Activated gamma-delta T cell (primary cell): ENCODE measurements at places on chromosomes 4 and X.

GRCh38 chr4:189202869-189203271 is 737.8 kb upstream of the FRG1 start:
- DNase-seq = no peak

DNA sequence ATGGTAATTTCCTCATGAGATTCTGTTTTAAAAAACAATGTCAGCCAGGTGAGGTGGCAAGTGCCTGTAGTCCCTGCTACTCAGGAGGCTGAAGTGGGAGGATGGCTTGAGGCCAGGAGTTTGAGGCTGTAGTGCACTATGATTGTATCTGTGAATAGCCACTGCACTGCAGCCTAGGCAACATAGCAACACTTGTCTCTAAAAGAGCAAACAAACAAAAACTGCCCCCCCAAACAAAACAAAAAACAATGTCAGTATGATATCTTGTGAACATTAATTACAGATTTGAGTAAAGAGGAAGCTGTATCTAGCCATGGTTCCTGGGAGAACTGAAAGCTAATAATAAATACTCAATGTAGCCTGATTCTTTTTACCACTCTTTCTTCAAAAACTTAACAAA is 6.8 kb upstream of the MSL3 start:
- no peak for DNase-seq

- DNase-seq = no peak
These were observed 166.4 kb upstream of the SFRP2 start for GRCh38 chr4:153955327-153955726.

- DNase-seq = no peak
These were observed 503.2 kb upstream of the CTSO start for GRCh38 chr4:156456830-156457229.

DNA sequence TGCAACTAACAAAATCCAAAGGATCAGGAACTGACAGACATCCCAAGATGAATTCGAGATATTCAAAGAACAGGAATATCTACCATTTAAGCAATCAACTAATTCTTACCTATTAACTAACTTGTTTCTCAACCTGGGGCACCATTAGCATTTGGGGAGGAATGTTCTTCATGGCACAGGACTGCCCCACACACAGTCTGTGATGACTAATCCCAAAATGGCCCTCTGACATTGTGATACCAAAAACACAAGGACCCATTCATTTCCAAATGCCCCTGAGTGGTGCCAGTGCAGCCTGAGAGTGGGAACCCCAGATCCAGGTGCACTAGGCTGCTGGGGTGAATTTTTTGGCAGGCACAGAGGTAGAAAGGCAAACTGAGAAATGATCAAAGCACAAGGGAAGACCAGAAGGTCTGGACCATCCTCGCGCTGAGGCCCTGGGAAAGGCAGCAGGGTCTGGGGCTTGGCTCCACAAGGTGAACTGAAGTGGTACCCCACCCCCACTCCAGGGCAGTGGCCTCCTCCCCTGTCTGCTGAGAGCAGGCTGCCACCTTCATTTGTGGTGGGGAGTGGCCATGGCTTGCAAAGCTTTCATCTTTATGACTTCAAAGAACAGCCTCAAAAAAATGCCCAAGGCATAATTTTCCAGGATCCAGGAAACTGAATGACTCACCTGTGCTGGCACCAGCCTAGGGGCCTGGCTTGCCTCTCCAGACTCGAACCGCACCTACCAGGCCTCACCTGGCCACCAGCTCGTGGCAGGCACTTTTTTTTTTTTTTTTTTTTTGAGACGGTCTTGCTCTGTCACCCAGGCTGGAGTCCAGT is 122.4 kb downstream of the BCOR start:
- no peak for DNase-seq

- no peak for DNase-seq
These were observed 134.4 kb upstream of the JADE1 start for GRCh38 chr4:128675083-128675482.

DNA sequence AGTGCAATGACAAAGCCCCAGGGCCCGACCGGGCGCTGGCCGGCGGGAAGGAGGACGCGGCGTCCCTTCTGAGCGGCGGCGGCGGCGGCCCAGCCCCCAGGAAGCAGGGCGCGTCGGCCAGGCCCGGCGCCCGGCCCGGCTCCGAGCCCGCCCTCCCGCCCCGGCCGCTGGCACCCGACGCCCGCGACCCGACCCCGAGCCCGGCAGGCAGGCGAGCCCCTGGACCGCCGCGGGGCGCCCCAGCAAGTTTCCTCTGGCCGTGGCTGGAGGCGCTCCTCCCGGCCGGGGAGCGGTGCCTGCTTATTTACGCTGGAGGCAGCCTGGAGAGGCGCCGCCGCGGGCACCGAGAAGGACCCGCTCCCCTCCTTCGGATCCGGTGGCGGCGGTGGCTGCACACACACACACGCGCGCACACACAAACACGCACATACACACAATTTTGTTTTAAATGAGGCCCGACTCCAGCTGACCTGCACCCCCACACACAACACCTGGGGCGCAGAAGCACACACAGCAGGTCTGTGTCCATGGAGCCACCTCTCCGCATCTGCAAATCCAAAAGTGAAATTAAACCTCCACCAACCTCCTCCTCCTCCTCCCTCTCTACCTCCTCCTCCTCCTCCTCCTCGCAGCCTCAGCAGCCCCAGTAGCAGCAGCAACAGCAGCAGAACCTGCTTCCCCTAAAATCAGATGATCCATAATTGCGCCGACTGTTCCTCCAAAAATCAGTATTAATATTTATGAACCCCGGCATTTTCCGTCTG is 669 bp downstream of the IRF2 start:
- peak; percentile 18 for DNase-seq

GRCh38 chrX:106963111-106963510 is 36.9 kb downstream of the MORC4 start:
- no peak for DNase-seq

DNA sequence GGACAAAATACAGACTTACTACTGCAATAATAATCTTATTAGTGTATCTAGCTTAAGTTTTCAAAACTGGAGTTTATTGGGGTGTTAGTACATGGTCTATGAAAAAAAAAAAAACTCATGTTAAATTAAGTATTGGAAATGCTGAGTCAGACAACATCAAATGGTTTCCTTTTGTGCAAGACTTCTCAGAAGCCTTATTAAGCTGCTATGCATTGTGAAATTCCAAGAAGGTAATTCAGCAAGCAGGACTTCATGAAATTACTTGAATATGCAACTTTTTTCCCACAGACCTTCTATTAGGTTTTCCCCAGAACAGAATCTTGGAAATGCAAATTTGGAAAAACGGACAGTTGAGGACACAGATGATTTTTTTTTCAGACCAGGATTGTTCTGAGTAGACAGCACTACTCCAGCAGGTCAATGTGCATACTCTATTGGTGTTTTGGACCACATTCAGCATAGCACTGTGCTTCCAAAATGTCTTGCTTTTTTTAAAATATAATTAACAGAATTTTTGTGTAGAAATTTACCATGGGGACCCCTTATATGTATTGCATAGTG is 568.8 kb upstream of the TENM3 start:
- DNase-seq = no peak

- DNase-seq = no peak
These were observed 754.1 kb downstream of the PCDH7 start for GRCh38 chr4:31474221-31474620.

DNA sequence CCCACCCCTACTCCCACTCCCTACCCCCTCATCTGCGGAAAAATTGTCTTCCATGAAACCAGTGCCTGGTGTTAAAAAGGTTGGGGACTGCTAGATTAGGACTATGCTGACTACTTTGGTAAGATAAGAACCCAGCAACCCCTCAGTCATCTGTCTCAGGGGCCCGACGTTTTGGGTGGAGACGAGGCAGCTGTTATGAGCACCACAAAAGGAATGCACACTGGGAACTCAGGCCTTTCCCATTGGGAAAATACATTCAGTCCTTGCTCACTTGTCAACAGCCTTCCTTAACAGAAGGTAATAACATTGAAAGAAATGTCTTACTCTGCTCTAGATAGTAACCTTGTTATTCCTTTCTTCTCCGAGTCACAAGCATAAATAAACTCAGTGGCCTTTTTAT is 310.8 kb downstream of the AFF2 start:
- no peak for DNase-seq

DNA sequence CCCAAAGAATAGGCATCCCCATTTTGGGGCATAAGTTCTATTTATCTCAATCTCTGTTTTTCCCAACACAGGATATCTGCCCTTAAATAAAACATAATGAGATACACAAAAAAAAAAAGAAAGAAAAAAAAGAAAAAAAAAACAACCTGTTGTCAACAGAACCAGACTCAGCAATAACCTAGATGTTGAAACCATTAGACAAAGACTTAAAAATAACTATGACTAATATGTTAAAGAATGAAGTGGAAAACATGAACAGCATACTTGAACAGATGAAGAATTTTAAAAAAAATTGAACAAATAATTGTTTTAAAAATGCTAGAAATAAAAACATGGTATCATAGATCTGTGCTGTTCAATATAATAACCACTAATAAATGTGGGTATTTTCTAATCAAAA is 93.4 kb upstream of the RXFP1 start:
- DNase-seq = no peak

DNA sequence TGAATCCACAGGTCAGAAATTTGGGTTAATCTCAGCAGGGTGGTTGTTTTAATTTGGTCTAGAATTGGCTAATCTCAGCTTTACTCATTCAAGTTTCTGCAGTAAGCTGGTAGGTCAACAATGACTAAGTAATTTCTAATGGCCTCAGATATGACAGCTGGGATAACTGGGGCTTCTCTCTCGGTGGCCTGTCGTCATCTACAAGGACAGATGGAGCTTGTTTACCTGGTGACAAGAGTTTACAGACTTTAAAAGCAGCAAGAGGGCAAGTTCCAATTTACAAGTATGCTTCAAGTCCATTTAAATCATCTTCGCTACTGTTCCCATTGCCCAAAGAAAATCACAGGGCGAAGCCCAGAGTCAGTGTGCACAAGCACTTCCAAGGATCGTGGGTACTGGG is 453.9 kb downstream of the PDHA2 start:
- DNase-seq = no peak

- DNase-seq = no peak
These were observed 101.2 kb downstream of the ZNF674 start for GRCh38 chrX:46444011-46444410.

- DNase-seq = no peak
These were observed 91.5 kb upstream of the PPARGC1A start for GRCh38 chr4:23981328-23981727.

DNA sequence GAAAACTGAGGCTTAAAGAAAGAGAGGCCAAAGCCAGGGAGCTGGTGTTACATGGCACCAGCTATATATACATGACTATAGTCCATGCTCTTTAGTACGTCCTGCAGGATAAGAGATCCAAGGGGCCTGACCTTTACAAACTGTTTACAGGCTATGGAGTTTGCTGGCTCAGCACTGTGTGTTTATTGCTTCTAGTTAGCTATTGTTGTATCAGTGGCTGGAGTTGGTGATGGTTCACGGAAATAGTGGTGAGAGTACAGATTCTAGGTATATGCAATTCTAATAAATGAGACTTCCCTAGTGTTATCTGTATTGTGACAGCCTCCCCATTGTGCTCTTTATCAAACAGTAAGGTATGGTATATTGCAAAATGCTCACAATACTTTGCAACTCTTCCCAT is 46.5 kb downstream of the REPS2 start:
- DNase-seq = no peak

GRCh38 chr4:24849756-24850155 is 54.4 kb downstream of the SOD3 start:
- DNase-seq = no peak

- no peak for DNase-seq
These were observed 141.3 kb upstream of the FTHL17 start for GRCh38 chrX:31212856-31213748.

DNA sequence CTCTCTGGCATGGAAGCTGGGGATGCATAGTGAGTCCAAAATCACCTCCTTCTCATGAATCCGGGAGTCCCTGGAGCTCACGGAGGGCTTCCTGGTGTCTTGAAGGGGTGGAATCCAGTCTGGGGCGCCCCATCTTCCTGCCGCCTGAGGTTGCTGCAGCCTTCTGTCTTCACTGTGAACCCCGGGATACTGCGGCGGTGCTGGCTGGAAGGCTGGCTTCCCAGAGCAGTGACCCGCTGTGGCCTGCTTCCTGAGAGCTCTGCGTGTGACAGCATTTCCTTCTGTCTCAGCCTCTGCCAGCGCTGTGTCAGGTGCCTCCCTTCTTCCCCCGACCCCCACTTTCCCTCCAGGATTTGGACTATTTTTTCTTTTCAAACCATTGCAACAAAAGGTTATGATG is 98.8 kb upstream of the STOX2 start:
- DNase-seq = no peak

DNA sequence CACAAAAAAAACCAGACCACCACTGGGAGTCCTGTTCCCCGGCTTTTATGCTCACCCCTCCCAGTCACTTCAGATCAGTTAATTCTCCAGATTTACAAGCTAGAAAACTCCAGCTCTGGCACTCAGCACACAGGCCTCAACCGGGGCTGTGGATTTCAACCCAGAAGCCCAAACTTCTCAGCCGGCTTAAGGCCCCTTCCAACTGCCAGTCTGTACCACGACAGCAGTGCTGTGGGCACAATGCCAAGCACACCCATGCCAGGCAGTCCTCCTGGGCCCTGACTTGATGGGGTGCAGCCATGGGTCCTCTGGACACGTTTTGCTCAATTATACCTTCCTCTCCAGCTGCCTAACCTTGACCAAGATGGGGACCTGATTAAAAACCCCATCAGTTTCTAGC is 12.2 kb downstream of the SOD3 start:
- no peak for DNase-seq

DNA sequence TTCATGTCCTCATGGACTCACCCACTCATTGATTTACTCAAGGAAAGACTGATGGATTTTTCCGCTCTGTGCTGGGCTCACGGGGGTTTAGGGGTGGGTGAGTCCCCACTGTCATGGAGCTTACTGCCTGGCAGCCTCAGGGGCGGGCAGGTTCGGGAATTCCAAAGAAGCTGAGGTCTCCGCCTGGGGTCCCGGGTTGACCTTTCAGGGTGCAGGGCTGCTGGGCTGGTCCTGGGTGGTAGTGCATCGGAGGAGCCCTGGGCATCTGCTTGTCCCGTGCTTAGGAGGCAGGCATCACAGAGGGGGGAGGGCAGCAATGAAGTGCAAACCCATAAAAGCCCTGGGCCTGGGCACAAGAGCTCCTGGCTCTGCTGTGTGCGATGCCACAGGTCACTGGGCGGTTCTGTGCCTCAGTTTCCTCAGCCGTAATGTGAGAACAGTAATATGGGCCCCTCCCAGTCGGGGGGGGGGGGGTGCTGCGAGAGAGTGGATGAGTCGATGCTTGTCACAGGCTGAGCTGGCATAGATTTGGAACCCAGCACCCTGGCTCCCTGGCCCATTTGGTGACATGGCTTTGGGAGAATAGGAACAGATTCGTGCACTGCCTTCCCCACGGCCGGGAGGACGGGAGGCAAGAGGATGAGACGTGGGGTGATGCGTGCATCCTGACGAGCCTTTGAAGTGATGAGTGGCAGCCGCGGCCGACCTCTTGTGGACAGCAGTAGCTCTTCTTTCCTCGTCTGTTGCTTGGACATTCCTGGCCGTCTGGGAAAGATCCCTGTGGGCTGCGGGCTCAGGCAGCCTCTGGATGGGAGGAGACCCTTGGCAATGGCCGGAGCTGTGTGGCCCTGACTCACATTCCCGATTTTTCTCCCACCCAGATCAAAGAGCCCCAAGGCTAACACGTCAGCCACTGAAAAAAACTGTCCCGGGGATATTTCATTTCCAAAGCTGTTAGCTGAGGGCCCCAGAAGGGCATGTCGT is 42.0 kb downstream of the PSAPL1 start:
- DNase-seq = no peak

- no peak for DNase-seq
These were observed 461.8 kb upstream of the PRKX start for GRCh38 chrX:4175221-4175620.

- DNase-seq = no peak
These were observed 912.1 kb upstream of the GRIA3 start for GRCh38 chrX:122272011-122272410.

- no peak for DNase-seq
These were observed 548.8 kb downstream of the INPP4B start for GRCh38 chr4:142297313-142297712.
